K562 (cell line): ENCODE measurements at places on chromosomes 2 and 18. TPM values are rescaled to one million over a fixed set of nuclear protein-coding genes. Genes with fewer than 3 reads are reported as not detected.

GRCh38 chr18:48662011-48662661 is 123.3 kb downstream of the CTIF start:
- no peak for DNase-seq
- H3K4me3 ChIP-seq, result no peak overlapping the region
- no peaks in the 10 kb centered on the region for H3K27me3 ChIP-seq
- H3K36me3 ChIP-seq, result no peaks in the 10 kb centered on the region
- H3K27ac ChIP-seq, result no peak overlapping the region

- no peak overlapping the region for H3K4me3 ChIP-seq
- no peaks in the 10 kb centered on the region for H3K36me3 ChIP-seq
- DNase-seq, result no peak
- H3K4me1 ChIP-seq, result no peaks in the 10 kb centered on the region
- peaks cover 9% of the 10 kb centered on the region; the same call in 2 of the 3 replicates for H3K27me3 ChIP-seq
These were observed 16.0 kb upstream of the MSGN1 start for GRCh38 chr2:17800219-17800618.

DNA sequence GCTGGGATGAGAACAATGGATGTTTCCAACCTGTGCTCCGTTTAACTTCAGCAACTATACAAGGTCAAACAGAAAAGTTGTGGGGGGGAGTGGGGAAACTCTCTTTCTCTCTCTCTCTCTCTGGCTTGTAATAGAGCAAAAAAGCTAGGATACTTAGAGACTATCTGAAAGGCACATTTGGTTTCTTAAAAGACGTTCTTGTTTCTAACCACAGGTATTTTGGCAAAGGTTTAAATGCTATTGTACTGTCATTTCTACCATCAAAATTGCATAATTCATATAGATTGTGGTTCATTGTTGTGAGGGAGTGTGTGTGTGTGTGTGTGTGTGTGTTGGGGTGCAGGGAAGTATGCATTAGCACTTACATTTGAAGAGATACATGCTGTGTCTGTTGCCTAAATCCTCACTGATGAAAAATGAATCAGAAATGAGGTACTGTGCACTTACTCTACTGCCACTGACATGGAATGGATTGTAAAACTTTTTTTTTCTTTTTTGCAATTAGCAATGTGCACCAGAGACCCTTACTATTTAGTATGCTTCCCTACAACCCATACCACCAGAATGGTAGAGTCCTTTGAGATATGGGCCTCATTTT is 841.0 kb upstream of the PIK3C3 start:
- no peak overlapping the region for H3K4me3 ChIP-seq
- no peaks in the 10 kb centered on the region for H3K36me3 ChIP-seq
- H3K27ac ChIP-seq, result no peak overlapping the region
- no peaks in the 10 kb centered on the region for H3K27me3 ChIP-seq
- no peak for DNase-seq
- H3K4me1 ChIP-seq, result no peaks in the 10 kb centered on the region

- no peak for DNase-seq
- no peaks in the 10 kb centered on the region for H3K4me1 ChIP-seq
- H3K36me3 ChIP-seq, result no peaks in the 10 kb centered on the region
- H3K27ac ChIP-seq, result no peak overlapping the region
These were observed 116.3 kb upstream of the TTN start for GRCh38 chr2:178923546-178923945.

Gene BMP10
- total RNA-seq, result 0.89 and 0.91 TPM in 2 replicates

GRCh38 chr2:191544461-191545062 is 133.4 kb upstream of the NABP1 start:
- no peaks in the 10 kb centered on the region; the same call in 1 of the 2 replicates for H3K4me1 ChIP-seq
- no peak overlapping the region for H3K27ac ChIP-seq
- DNase-seq, result no peak
- H3K27me3 ChIP-seq, result no peaks in the 10 kb centered on the region
- no peaks in the 10 kb centered on the region for H3K36me3 ChIP-seq
- no peak overlapping the region for H3K4me3 ChIP-seq

Gene GREB1L
- 0.11 TPM in 1 of 2 replicates, not detected in the other for total RNA-seq

GRCh38 chr2:197461057-197461456 is 7.7 kb downstream of the COQ10B start:
- no peak overlapping the region for H3K4me3 ChIP-seq
- peak overlapping the region; percentile 13; the same call in 1 of the 3 replicates for H3K27ac ChIP-seq
- no peaks in the 10 kb centered on the region; the same call in 1 of the 2 replicates for H3K4me1 ChIP-seq
- peaks cover 37% of the 10 kb centered on the region for H3K36me3 ChIP-seq
- no peak for DNase-seq
- H3K27me3 ChIP-seq, result no peaks in the 10 kb centered on the region

Gene LBH
- total RNA-seq, result 9.5 and 12.1 TPM in 2 replicates
